ENCODE measurements at places on chromosomes 7 and 10.

DNA sequence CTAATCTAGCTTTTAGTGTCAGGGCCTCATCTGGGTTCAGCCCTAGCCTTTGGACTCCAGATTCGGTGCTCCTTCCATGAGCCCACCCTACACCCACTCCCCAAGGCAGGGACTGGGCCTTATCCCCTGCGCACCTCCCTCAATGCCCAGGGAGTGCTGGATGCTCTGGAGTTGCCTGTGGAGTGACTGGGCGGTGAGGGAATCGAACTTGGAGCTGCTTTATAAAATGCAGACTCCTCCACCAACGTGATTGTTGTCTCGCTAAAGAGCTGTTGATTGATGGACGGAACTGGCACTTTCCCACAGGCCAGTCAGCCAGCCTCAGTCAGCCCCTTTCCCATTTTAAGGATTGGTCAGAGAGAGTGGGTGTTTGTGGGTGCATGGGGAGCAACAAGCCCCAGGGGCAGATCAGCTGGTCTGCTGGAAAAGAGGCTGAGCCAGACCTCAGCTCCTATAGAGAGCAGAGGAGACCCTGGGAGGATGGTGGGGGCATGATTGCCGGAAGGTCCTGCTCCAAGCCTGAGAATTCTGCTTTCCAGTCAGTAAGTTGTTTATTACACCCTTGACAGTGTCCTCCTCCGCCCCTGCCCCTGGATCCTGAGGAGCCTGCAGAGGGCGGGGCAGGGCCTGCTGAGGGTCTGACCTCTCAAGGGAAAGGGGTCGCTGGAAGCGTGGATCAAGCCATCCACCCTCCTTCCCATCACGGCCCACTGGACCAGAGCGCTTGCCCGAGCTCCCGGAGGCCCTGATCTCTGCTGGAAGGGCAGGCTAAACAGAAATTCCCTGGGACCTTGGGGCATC lies 16.7 kb downstream of the UNC5B start:
- DNase-seq = no peak

DNA sequence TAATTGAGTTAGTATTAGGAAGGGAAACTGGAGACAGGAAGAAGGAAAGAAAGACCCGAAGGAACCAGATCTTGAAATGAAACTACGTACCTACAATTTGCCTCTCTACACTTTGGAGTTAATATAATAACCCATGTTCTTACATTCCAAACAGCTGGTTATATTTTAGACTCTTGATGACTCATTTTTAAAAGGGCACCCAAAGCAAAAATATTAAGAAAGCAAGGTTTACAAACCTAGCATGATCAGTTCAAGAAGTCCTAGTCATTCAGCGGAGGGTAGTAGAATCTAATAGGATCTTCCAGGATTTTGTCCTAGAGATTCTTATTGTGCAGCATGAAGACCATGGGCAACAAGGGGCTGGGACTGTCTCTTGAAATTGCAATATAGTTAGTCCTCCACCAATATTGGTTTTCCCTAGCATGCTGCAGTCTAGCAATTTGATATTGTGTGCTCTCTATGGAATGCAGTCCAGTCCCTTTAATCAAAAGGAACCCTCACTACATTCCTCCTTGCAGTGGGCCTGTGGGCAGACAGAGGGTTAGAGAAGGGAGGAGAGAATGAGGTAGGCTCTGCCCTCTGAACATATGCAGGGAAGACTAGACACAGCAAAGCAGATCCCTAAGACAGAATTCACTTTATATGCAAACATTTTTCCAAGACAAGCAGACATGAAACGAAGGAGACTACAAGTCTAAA lies 230.3 kb downstream of the INHBA start:
- no peak for DNase-seq

DNA sequence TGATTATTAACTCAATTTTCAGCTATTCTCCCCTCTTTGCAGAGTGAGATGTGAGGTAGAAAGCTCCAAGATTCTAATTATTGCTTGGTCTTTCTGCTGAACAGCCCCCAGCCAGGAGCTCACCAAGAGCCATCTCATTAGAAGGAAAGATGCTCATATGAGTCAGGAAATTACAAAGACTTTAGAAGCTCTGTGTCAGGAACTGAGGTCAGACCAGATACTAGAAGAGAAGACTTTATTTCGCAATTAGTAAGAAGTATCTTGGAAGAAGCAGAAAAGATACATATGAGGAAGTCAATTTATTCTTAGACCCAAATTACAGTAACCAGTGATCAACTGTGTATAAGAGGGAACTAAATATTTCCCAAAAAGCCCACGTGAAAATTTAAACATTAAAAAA lies 626.9 kb downstream of the ZWINT start:
- no peak for DNase-seq

- DNase-seq = no peak
Observed at GRCh38 chr10:108052981-108053380, 888.5 kb upstream of the SORCS1 start.

DNA sequence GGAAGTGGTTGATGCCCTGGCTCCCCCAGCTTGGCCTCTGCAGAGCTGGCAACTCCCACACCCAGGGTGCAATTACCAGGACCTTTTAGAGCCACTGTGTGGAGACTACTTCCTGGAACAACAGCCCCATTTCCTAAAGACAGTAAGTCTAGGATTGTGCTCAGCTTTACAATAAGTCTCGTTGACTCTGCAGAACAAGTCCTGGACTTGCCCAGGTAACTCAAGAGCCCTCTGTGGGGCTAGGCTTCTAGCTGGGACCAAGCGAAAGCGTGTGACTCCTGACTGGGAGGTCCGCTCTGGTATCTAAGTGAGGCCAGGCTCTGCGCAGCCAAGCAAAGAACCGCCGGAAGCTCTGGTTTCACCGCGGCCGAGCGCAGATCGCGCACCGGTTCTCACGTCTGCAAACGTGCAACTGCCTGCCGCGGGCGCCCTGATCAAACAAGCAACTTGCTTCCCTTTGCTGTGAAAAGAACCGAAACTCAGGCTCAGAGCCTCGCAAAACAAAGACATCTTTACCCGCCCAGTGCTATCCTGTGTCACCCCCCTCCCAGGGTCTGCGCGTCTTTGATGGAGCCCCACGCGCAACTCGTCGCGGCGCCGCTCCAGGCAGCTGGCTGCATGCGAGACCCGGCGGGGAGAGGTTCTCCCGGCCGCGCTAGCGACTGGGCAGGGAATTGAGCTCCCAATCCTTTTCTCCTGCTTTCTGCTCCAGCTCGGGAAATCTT lies 4.4 kb upstream of the PDLIM1 start:
- peak; percentile 28 for DNase-seq

GRCh38 chr10:107453561-107453960 lies 289.1 kb upstream of the SORCS1 start:
- no peak for DNase-seq

DNA sequence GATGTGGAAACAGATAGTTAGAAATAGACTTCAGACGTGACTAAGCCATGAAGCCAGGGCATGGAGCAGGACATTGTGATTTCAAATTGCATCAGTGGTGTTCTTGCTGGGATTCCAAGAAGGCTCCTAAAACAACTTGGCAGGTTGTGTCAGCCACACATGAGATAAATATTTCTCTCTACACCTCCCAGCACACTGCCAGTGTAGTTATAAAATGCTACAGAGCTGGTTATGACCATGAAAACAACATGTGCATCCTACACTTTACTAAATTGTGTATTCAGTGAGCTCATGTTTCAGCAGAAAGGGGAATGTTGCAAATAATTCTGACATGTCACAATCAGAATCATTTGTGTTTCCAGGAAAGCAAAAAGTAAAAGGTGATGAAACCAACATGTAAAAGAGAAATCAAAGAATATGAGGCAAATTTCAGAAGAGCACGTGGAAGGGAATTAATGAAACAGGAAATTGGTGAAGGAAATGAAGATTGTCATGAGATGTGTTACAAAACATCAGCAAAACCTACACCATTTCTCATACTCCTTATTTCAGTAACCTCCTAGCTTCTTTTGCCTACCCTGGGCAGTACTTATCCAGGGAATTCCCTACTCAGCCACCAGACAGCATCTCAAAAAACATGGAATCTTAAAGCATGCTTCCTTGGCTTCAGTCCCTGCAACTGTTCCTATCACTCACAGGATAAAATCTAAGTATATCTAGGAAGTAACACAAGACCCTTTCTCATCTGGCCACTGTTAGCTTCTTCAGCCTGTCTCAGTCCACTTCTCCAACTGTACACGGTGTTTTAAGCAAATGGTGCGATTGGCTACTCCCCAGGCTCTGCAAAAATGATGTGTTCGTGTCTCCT lies 5.8 kb upstream of the CYP3A7 start:
- no peak for DNase-seq

DNA sequence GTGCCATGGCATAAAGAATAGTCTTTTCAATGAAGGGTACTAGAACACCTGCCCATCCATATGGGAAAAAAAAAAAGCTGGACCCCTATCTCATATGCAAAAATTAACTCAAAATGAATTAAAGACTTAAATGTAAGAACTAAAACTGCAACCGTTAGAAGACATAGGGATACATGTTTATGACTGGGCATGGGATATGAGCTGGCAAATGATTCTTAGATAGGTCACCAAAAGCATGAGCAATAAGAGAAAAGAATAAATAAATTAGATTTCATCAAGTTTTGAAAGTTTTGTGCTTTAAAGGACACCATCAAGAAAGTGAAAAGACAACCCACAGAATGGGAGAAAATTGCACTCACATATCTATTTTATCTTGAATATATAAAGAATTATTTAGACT lies 222.0 kb downstream of the ADK start:
- DNase-seq = no peak

- DNase-seq = no peak
Observed at GRCh38 chr7:138579671-138580070, 119.6 kb downstream of the TRIM24 start.

- DNase-seq = no peak
Observed at GRCh38 chr7:111510062-111510461, 52.2 kb downstream of the IMMP2L start.

GRCh38 chr7:39088730-39089593 lies 111.3 kb downstream of the POU6F2 start:
- peak; percentile 71 for DNase-seq

GRCh38 chr10:128712661-128713400 lies 586.6 kb upstream of the MKI67 start:
- no peak for DNase-seq

GRCh38 chr7:101410743-101411507 lies 48.2 kb downstream of the COL26A1 start:
- DNase-seq = peak; percentile 79

- no peak for DNase-seq
Observed at GRCh38 chr7:40944981-40945585, 757.8 kb downstream of the INHBA start.

DNA sequence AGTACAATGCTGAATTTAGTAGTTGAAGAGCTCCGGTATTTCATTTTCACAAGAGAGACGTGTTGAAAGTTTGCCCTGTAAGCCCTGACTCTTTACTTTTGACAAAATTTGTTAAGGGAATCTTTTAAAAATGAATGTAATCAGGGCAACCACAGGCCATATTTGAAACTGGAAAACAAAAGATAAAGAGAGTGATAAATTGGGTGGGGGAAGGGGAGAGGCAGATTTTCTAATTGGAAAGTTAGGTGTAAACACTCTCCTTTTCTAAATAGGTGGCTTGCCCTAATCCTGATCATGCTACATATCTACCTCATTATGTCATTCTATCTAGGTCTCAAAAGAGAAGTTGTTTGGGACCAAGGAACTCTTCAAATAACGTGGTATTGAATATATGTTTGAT lies 90.7 kb downstream of the CABCOCO1 start:
- DNase-seq = no peak

GRCh38 chr7:22868509-22868908 lies 45.9 kb upstream of the TOMM7 start:
- no peak for DNase-seq

GRCh38 chr7:100914879-100915447 lies 19.3 kb upstream of the ACHE start:
- no peak for DNase-seq

DNA sequence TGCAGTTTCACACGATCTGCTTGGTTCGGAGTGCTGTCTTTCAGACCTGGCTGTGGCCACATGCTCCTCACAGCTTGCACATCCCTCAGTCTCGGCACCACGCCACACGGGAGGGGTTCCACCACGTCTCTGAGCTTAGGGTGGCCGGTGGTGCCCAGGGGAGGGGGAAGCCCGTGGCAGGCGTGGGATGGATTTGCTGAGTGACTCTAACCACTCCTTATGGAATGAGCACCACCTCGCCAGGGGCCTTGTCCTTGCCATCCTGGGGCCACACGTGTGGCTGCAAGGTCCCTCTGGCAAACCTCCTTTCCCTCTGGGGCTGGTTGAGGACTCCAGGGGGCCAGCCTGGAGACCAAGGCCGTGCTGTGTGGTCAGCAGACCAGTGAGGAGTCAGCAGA lies 29.1 kb upstream of the FAM20C start:
- no peak for DNase-seq

DNA sequence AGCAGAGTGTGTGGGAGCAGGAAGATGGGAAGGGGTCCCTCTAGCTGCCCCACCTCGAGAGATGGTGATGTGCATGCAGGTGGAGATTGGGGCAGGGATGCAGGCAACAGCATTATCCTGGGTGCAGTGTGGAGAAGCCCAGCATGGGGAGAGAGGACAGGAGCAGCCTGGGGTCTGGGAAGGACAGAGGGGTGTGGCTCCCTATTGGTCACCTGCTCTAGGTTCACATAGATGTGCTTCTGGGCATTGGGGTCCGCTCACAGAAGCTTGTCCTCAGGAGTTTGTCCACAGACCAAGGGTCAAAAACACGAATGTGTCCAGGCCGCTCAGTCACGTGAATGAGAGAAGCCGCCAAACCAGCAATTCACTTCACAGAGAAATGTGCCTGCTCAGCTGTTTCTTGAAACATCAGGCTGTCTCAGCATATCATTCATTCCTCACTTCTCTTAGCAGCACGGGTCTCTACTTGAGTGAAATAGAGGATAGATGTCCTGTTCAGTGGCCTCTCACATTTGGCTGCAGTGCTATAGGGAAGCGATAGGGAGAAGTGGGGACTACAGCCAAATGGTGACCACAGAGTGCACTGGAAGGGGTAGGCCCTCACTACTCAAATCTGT lies 11.5 kb upstream of the SLC29A3 start:
- DNase-seq = no peak

DNA sequence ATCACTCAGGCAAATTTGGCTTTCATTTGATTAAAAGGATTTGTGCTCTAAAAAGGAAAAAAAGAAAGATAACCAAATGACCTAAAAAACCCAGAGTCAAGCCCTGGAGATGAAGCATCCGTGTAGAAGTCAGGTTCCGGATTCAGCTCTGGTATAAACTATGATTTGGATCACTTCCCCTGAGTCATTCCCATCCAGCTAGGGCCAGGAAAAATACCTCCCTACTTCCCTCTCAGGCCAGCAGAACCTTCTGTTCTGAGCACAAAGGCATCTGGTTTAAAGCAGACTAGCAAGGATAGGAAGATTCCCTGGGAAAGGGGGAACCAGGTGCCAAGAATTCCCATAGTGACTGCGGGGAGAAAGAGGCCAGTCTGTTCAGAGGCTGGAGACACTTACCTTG lies 25.7 kb upstream of the NDST2 start:
- DNase-seq = no peak

GRCh38 chr10:129883029-129883428 lies 81.0 kb downstream of the EBF3 start:
- DNase-seq = no peak
